SJSA1 (cell line): ENCODE measurements at places on chromosomes 2 and 18.

DNA sequence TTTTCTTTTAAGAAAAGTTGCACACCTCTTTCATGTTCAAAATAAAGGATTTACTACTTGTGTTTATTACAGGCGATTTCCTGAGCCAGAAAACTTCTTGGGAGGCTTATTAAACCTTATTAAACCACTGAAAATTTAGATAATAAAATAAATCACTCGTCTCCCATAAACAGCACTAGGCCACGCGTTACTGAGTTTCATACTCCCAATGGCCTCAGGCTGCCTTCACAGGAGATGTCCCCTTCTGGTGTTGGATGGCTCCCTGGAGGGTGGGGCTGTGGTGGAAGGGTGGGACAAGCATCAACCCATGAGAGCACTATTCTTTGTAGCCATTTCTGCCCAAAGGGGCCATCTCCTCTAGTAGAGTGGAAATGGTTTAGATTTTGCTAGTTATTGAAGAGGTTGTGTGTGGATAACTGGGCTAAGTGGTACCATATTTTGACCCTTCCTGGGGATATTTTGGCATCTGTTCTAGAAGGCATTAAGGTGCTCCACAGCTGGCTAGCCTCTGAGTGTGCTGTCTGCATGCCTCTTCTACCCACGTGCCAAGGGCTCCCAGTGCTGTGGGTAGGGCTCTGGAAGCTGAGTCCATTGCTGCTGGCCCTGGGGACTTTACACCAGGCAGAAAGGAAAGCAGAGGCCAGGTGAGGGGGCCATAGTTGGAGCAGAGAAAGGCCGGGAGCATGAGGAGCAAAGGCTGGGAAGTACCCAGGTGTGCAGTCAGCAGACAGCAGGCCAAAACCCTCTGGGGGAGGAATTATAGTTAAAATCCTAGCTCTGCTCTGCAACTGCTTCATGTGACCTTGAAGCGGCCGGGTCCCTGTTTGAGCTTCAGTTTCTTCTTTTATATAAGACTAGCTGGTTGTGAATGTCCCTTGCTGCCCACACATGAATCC is 121.7 kb upstream of the SMAD2 start:
- no peak for DNase-seq

DNA sequence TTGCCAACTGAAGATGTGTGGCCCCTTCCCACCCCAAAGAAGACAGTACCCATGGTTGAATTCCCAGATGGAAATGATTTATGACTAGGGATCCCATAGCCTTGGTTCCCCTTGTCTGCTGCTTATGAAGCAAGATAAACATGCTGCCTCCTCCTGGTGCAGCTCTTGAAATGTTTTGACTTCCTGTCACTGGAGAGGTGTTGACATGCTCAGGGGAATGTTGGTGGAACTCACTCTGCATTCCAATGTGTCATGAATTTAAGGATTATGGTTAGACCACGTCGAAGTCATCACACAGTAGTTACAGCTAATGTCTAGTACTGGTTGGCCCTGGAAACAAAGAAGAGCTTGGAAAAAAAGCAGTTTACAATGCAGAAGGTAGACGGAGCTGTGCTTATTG is 69.0 kb upstream of the FAM110C start:
- DNase-seq, result peak; percentile 37

DNA sequence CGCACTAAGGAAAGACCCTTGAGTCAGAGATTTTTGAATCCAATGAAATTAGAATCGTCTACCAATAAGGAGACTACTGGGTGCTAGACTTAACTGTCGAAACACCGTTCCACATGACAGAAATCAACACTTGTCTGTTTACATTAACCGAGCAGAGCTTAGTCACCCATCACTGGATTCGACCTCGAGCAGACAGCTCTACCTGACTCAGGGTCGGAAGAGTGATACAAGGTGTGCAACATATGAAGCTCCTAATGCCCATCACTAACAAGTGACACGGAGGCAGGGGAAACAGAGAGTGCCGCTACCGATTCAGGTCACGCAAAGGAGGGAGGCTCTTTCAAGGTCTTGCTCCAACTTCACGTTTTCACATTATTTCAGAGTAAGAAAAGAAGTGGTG is 54.2 kb upstream of the FZD5 start:
- no peak for DNase-seq

- DNase-seq, result no peak
These were observed 96.4 kb upstream of the MSTN start for GRCh38 chr2:190158798-190159434.

DNA sequence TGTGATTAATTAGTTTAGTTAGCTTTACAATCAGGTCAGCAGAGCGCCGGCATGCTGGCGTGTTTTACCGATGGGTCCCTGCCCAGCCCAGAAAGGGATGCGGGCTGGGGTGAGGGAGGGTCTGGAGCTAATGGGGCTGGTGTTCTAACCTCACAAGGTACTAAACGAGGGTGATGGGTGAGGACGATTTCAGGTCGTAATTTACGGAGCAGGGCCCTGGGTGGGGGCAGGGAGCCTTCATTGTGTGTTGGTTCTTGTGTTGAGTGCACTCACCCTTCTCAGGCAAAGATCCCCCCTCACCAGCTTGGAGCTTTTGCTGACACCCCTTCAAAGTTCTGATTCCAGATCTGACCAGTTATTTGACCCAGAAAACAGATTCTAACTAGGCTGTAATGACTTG is 39.5 kb downstream of the PTGR3 start:
- DNase-seq, result no peak

DNA sequence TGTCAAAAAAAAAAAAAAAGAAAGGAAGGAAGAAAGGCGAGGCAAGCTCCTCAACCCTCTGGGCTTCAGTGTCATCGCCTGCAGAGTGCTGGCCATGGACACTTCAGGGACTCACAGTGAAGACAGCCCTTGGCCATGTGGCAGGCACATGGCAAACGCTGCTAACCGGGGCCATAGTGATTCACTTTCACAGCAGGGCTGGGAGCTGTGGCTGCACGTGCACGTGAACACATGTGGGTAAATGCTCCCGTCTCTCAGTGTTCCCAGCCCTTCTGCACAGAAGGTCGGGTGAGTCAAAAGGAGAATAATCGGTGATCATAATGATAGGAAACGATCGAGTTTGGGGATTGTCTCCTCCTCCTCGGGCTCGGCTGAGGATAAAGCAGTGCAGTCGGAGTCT is 46.1 kb upstream of the UBE2F start:
- DNase-seq, result no peak
